Lung (tissue), 17 donors: ENCODE measurements at places on chromosomes 16 and 17.

- DNase-seq: peak; percentile 24
Observed at GRCh38 chr16:58421529-58421928, 29.3 kb downstream of the GINS3 start.

- no peak for DNase-seq
Observed at GRCh38 chr16:73308771-73309170, 260.8 kb upstream of the ZFHX3 start.

GRCh38 chr17:27263386-27263785 is 30.5 kb upstream of the WSB1 start:
- no peak for DNase-seq

DNA sequence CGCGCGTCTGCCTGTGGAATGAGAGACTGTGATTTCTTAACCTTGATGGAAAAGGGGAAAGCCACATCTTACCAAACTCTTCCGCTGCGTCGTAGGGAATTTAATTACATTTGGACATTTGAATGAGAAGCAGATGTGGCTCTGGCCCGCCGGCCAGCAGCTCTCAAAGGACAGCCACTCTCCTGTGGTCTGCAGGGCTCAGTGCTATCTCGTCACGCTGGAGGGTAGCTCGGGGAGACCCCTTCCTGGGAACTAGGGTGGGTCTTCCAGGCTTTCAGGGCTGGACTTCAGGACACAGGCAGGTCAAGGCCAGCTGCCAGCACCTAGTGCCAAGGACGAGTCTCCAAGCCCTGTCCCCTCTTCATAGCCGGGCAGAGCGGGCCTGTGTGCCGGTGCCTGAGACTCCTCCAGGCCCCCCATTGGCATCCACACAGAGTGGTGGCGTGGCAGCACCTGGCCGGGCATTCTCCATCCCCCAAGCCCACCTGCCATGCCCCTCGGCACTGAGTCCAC is 15.9 kb upstream of the TBX2 start:
- peak; percentile 56 for DNase-seq

- DNase-seq: no peak
Observed at GRCh38 chr17:55432358-55433028, 10.9 kb upstream of the MMD start.

DNA sequence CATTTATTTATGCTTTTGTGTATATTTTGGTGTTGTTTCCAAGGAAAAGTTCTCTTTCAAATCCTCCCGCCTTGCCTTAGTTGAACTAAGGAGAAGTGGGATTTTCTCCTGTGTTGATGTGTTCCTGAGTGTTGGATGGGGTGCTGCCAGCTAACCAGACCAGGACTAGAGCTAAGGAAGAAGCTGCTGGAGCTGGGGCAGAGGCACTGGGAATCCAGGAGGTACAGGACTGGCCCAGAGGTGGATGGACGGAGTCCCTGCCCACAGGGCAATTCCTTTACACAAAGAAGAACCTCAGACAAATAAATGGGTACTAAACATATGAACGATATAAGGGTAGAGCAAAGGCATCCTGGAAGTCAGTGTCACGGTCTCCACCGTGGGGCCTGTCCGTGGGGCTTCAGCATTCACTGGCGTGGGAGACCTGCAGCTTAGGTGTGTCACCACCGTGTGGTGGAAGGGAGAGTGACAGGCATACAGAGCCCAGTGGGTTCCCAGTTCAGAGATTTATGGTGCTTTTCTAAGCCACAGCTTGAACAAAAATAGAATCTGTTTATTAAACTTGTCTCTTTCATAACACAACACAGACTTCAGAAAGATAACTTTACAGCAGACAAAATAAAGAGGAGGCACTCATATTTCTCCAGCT is 270.7 kb downstream of the NTN1 start:
- DNase-seq: no peak

- peak; percentile 83 for DNase-seq
Observed at GRCh38 chr17:50627782-50628601, 6.7 kb upstream of the ABCC3 start.

DNA sequence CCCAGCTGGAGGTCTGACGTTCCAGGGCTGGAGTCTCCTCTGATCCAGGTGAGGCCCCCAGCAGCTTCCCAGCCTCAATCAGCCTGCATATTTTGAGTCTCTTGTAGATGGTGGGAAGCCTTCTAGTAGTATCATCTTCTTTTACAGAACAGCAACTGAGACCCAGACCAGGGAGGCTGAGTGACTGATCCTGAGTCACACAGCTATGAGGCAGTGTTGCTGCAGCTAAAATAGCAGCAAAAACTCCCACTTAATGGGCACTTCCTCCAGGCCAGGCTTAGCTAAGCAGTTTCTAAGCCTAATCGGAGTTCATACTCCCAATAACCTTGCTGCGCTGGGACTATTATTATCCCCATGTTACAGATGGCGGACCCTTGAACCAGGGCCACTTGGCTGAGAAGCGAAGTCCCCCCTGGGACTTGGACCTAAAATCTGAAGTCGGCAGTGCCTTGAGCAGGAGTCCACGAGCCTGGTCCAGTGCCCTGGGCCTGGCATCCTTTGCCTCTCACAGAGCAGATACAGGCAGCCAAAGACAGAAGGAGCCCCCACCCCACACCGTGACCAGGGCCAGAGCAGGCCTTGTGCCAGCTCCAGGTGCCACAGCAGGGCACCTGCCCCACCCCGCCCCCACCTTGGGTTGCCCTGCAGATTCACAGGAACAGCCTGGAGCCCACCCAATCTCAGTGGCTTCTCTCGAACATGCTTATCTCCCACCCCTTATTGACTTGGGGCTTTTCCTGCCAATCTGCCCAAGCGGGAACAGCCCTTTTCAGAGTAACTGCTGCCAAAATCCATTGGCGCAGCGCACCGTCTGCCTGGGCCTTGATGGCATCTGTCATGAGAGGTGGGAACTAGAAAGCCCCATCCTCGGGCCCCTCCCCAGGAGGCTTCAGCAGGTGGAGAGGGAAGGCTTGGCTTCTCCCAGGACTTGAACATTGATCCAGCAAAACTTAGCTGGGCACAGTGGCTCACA is 65.1 kb downstream of the SOCS1 start:
- DNase-seq: no peak

GRCh38 chr17:21573961-21574610 is 118.2 kb upstream of the KCNJ18 start:
- DNase-seq: peak; percentile 84

- DNase-seq: no peak
Observed at GRCh38 chr17:36854982-36855381, 82.3 kb upstream of the LHX1 start.

DNA sequence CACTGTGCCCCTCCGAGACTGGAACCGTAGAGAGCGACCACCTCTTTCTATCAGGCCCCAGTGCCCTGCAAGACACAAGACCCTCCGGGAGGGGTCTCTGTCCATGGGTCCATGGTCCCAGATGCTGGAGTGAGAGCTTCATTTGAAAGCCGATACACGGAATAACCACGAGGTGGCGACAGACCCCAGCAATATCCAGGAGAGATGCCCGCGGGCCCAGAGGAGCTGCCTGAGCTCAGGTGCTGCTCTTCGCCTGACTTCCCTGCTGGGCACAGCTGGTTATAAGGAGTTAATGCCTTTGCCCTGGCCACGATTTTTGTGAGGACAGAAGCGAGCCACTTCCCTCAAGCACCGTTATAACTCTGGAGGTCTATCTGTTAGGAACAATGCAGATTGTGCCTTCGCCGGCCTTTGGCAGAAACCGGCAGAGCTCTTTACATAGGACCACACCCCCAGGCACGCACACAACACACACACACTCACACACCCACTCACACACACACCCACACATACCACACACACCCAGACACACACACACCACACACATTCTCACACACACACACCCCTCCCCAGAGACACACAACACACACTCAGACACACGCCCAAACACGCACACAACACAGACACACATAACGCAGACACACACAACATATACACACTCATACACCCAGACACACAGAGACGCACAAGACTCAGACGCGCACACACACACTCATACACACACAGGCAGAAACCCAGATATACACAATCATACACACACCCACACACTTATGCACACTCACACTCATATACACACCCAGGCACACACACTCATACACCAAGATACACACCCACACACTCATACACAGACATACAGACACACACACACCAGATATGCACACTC is 436.4 kb downstream of the SOX9 start:
- DNase-seq: peak; percentile 64

DNA sequence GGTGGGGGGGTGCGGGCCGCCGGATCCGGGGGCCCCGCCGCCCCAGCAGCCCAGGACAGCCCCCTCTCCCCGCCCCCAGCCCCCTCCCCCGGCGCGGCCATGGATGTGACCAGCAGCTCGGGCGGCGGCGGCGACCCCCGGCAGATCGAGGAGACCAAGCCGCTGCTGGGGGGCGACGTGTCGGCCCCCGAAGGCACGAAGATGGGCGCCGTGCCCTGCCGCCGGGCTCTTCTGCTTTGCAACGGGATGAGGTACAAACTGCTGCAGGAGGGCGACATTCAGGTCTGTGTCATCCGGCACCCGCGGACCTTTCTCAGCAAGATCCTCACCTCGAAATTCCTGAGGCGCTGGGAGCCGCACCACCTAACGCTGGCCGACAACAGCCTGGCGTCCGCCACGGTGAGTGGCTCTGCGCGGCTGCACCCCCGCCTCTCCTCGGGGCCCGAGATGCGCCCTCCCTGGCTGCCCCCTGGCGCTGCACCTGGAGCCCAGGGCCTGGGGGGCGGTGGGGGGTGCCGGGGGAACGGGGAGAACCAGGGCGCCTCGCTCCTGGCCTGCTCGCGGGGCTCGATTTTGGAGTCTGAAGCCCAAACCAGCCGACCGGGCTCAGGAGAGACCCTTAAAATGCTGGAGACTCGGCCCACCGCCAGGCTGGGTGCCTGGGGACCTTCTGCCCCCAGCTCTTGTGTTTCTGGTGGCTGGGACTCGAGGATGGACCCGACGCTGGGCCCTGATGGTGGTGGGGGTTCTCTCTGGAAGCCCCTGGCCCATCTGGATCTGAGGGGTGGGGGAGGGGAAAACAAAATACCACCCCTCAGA is 744 bp downstream of the CMIP start:
- DNase-seq: peak; percentile 49

DNA sequence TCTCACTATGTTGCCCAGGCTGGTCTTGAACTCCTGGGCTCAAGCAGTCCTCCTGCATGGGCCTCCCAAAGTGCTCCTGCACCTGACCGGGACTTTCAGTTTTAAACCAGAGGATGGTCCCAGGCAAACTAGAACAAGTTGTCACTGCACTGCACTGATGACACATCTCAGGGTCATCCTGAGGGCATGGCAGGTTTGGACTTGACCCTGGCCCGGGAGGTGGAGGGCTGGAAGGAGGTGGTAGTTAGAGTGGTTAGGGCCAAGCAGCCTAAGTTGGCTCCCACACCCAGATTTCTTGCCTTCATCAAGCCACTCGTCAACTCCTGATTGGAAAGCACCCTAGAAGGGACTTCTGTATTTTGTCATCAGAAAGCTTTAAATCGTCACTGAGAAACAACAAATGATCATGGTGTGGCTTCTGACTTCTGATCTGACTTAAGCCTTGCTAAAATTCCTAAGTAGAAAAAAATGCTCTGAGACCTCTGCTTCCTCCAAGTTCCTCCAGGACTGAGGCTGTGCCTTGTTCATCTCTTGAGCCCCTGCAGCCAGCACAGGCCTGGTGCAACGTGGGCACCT is 43.5 kb downstream of the EMP2 start:
- no peak for DNase-seq
